ENCODE measurements at places on chromosomes 2 and 18.

GRCh38 chr18:74489676-74490075, 6.5 kb upstream of the CNDP2 start:
- DNase-seq, result no peak

DNA sequence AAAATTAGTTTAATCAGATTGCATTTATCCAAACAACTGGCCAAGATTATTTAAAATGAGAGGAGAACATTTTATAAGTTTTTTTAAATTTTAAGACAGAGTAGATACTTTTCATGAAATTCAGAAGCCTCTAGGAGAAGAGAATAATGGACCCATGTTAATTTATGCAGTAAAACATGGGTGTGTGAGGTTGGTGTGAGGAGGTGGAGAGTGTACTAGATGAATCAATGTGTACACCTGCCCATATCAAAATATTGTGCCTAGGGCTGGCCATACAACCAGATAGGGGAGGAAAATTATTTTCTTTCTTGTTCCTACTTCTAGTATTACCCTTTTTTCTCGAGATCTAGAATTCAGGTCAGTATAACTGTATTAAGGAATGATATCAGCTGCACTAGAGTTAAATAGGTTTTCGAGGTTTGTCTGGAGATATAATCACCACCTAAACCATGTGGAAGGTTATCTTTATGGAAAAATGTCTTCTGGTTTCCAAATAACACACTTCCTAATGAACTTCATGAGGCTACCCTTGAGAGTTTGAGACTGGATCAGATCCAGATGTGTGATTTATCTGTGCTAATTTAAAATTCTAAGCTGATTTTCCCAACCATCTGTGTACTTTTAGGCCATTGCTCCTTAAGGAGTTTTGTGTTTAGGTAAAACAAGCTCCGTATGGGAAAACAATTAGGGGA, 37.6 kb downstream of the TMEM178A start:
- DNase-seq, result no peak

DNA sequence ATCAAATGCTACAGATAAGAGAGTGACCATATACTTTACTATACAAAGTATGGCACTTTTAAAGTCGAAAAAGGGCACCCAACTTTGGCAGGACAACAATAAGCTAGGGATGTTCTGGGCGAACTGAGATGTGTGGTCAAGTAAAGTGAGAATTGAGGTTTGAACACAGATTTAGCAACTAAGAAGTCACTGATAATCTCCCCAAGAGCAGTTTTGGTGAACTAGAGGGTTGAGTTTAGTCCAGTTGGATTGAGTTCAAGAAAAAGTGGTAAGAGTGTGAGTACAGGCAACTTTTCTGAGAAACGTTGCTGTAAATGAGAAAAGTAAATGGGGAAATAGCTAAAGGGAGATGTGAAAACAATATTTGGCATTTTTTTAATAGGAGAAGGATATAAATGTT, 65.5 kb upstream of the TGFA start:
- DNase-seq, result no peak

- DNase-seq, result no peak
Observed at GRCh38 chr2:56807861-56808260, 624.1 kb downstream of the CCDC85A start.

DNA sequence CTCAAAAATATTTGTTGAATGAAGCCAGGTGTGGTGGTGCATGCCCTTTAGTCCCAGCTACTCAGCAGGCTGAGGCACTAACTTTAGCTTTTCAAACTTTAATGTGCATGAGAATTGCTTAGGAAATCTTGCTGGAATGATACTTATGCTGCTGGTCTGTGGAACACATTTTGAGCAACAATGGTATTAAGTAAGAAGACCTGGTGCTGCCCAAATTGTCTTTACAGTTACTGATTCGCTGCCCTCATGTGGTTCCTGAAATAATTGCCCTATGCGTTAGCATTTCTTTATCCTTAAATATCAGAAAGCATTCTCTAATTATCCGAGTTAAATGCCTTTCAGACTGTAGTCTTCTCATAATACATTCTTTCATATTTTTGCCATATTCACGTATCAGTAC, 76.0 kb upstream of the SESTD1 start:
- DNase-seq, result no peak

DNA sequence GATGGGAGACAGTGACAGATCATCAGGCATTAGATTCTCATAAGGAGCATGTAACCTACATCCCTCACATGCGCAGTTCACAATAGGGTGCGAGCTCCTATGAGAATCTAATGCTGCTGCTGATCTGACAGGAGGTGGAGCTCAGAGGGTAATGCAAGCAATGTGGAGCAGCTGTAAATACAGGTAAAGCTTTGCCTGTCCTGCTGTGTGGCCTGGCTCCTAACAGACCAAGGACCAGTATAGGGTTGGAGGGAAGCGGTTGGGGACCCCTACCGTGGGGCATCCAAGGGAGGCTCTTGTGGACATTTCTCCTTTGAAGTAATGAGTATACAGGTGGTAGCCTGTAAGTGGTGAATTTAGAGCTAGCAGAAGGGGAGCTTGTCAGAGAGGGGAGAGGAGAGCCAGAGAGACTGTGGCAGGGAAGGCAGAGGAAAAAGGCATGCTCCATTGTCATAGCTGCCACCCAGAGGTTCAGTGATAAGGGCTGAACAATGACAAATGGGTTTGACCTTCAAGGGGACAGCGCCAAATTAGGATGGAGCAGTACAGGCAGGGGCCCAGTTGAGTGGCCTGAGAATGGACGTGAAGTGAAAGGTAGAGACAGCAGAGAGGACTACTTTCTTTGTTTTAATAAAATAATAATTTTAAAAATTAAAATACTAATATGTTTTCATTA, 15.2 kb upstream of the TMBIM1 start:
- no peak for DNase-seq

GRCh38 chr2:60548845-60549237, 4.6 kb downstream of the BCL11A start:
- no peak for DNase-seq

GRCh38 chr2:63163161-63163820, 112.7 kb downstream of the OTX1 start:
- no peak for DNase-seq

DNA sequence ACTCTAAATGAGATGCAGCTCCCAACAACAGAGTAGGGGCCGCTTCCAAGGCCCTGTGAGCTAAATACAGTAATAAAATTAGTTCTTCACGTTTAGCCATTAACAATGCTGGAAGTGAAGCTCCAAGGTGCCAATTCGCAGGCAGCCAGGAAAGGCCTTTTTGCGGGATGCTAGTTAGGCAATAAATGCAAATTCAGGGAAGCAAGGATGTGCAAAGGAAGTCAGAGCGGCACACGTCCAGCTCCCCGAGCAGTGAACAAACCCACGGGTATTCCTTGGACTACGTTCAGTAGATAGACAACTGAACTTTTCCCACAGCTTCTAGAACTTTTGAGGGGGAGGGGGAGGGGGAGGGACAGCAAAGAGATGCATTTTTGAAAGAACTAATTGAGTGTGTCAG, 6.9 kb downstream of the ZNF516 start:
- no peak for DNase-seq

- DNase-seq, result no peak
Observed at GRCh38 chr2:175049661-175050060, 44.5 kb upstream of the CHN1 start.

GRCh38 chr18:69956665-69957620, 9.3 kb upstream of the CD226 start:
- DNase-seq, result no peak

DNA sequence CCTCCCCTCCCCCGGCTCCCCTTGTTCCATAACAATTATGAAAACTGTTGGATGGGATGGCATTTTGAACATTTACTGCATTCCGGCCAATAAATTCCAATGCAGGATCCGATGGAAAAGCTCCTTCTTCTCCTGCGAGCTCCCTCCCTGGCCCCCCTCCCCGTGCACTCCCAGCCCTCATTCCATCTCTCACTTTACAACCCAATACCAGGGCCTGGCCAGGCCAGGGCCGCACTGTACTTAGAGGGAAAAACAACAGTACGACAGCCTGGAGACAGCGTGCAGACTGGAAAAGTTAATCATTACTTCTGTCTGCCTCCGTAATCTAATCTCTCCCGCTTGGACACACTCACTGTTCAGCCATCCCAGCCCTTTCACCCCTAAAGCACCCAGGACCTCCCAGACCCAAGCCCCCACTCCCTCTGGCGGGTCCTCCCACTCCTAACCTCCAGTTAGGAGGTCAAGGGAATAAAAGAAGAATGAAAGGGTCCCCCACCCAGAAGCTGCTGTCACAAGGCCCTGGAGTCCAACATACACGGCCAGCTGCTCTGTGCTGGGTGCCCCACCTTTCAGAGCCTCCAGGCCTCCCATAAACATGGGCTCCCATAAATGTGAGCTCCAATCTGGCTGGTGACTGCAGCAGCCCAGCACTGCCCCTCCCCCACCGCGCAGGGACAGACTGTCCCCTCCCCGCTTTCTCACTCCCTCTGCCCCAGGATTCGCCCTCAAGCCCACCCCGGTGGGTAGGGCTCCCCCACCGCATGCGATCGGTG, 20.6 kb downstream of the SMAD7 start:
- no peak for DNase-seq

GRCh38 chr2:9780368-9781130, 62.7 kb upstream of the TAF1B start:
- no peak for DNase-seq

- peak; percentile 43 for DNase-seq
Observed at GRCh38 chr2:54560146-54560881, 104.2 kb downstream of the SPTBN1 start.

- DNase-seq, result no peak
Observed at GRCh38 chr2:103669531-103669930, 907.7 kb downstream of the TMEM182 start.

DNA sequence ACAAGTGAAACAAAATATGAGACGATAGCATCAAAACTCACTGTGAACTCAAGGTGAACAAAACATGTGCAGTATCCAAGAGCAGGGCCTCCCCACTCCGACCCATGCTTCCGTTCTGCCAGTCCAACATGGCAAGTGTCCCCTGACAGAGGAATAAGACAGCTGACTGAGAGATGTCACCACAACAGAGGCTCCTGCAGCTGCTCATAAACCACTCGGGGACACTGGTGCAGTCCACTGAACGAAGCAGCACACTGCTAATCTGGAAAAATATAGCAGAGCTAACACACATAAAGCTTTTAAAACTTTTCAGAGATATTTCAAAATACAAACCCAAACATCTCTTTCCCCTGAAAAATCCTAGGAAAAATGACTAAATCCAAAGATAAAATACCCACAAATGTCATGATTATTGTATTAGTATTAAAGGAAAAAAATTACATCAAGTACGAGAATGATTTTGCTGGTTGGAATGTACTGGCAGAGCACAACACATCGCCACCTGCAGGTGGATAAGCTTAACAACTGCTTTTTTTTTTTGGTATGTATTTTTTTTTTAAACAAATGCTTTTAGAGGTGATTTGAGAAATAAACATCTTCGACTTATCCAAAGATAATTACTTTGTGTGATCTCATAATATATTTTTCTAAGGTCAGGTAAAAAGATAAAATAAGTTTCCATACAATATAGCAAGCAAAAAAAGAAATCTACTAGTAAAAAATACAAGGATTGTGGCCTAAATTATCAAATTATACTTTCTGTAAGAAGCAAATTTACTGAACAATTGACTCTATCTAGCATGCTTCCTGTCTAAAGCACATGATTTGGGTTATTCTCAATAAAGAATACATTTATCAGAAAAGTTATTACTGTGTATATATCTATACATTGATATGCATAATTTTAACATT, 18.6 kb downstream of the THADA start:
- no peak for DNase-seq

GRCh38 chr2:2536416-2537056, 205.5 kb upstream of the MYT1L start:
- DNase-seq, result no peak

GRCh38 chr2:103132536-103133217, 370.8 kb downstream of the TMEM182 start:
- DNase-seq, result no peak

DNA sequence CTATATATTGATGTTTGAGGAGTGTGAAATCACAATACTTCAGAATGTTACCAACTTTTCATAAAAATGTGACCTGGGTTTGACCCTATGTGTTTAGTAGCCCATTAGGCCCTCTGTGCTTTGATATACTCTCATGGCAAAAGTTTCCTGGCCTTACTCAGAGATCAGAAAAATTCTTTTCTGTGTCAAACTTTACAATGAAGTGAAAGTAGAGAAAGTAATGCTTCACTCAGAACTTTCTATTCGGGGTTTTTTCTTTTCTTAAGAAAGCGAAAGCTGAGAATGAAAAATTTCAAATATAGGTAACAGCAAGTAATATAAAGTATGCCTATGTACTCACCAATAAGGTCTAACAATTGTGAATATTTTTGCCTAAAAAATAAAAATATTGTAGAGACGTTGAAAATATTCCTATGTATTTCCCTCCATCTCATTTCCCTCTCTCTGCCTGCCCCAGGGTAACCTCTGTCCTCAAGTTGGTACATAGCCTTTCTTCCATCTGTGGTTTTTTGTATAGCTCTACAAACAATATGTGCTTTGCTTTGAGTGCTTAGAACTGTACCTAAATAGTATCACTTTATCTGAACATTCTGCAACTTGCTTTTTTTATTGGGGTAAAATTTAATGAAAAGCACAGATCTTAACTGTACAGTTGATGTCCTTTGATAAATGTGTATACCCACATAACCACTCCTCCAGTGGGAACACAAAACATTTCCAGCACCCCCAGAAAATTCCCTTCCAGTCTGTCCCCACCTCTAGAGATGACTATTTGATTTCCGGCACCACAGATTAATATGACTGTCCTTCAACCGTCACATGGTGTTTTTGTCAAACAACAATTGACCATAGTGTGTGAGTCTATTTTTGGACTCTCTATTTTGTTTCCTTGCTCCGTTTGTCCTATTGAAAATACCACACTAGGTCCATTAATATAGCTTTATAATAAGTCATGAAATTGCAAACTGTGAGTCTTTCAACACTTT, 10.3 kb upstream of the ACKR3 start:
- DNase-seq, result no peak

GRCh38 chr18:63135101-63135500, 184.5 kb downstream of the BCL2 start:
- no peak for DNase-seq

- no peak for DNase-seq
Observed at GRCh38 chr2:20157193-20157891, 67.6 kb downstream of the SDC1 start.

DNA sequence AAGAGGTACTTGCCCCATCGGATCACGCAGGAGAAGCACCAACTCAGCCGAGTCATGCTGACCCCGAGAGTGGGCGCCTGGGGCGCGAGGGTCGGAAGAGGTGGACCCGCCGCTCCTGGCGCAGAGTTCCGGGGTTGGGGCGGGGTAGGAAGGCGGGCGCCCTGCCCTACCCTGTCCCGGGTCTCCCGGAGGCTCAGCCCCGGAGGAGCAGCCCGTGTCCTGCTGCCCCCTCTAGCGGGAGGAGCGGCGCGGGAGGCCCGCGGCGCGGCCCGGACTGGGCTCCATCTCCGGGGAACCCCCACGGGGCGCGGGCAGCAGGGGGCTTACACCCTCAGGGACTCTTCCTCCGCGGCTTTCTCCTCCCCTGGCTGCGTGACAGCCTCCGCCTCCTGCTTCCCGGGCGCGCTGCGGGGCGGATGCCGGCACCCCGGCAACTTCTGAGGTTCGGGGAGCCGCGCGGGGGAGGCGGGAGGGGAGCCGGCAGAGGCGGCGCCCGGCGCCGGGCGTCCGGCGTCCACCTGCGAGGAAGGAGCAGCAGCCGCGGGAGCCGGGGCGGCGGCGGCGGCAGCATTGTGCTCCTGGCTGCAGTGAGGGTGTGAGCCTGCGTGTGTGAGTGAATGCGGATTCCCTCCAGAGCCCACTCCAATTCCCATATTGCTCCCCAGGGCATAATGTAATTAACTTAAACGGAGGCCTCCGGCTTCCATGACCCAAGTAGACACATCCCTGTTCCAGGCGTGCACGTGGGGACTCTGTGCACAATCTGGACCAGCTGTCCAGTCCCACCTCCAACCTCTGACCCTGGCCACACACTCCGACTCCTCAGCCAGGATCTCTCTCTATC, 7.6 kb upstream of the TNS1 start:
- DNase-seq, result peak; percentile 54
